ENCODE measurements at places on chromosomes 2 and 18.

- no peak for DNase-seq
Observed at GRCh38 chr18:62572456-62572855, 49.6 kb downstream of the ZCCHC2 start.

GRCh38 chr2:217942731-217943335 lies 60.0 kb downstream of the TNS1 start:
- no peak for DNase-seq

DNA sequence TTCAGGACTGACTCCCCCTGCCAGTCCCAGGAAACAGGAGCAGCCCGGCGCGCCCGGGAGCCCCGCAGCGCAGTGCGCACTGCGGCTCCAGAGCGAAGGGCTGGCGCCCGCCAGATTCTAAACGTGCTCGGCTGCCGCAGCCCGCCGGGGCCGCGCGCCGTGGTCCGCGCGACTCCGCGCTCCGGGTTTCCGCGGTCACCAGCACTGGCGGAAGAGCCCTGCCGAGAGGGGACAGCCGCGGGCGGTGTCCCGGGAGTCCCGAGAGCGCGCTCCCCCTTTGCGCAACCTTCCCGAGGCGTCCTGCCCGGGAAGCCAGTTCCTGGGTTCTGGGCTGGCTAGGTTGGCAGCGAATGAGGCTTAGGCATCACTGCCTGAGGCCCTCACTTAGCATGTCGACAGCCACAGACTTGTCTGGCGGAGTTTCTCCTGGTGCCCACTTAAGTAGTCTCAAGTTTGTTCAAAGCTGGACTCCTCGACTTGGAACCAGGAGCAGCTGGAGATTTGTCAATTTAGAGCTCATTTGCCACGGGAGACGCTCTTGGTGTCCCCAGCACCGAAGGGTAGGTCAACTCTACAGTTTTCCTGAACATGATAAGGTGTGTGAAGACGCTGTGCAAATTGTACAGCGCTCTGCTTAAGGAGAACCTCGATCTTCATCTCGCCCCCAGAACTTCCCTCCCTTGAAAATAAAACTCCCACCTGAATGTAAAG lies 1.5 kb upstream of the VSNL1 start:
- no peak for DNase-seq

- no peak for DNase-seq
Observed at GRCh38 chr2:60483401-60483800, 70.1 kb downstream of the BCL11A start.

DNA sequence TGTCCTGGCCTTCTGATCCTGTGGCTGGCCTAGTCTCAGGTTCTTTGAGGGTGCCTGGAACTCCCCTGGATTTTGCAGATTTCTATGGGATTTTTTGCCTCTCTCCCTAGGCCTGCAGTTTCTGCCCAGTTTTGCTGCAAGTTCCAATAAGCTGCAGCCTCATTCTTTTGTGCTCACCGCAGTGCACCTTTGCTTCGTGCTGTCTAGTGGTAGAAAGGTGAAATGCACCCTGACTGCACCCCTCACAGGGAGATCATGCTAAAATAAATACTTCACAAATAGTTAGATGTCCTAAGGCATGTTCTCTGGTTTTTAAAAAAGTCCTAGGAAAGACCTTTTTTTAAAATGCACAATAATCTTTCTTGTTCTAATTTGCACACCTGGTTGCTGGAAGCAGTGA lies 72.5 kb downstream of the GNAL start:
- DNase-seq = no peak

DNA sequence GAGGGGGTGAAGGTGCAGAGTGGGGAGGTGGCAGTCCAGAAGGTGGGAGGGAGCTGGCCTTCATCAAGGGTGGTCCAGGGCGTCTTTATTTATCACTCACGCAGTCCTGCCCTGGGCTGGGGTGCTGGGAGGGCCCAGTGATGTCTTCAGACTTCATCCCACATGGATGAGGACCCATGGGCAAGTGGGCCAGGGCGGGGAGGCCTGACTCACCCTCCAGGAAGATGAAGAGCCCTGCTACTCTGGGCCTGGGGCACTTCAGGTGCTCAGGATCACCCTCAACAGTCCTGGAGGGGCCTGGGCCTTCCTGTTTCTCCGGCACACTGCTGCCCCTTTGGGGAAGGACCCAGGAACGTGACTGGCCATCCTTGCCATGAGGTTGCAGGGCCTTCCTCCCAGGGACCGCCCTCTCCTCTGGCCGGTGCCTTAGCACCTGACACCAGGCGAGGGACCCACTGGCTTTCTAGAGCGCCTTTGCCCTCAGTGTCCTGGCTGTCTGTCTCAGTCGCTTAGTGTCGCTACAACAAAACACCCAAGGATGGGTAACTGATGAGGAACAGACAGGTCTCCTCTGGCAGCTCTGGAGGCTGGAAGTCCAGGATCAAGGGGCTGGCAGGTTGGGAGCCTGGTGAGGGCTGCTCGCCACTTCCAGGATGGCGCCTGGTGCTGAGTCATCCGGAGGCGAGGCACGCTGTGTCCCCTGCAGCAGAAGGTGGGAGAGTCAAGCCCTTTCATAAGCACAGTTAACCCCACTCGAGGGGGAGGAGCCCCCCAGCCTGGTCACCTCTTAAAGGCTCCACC lies 57.8 kb upstream of the HS6ST1 start:
- DNase-seq = no peak

DNA sequence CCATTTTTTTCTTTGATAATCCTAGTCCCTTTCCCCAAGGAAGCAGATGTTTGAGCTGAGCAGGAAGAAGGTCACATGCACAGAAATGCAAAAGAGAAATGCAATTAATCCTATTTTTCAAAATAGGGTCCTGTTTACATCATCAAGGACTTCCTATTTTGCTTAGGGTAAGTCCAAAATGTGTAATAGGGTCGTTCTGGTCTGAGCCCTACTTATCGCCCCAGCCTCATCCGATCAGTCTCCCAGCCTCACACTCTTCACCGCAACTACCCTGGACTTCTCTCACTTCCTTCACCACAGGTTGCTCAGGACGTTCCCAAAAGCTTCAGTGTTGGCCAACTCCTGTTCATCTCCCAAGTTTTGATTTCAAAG lies 32.8 kb downstream of the FOSL2 start:
- no peak for DNase-seq

DNA sequence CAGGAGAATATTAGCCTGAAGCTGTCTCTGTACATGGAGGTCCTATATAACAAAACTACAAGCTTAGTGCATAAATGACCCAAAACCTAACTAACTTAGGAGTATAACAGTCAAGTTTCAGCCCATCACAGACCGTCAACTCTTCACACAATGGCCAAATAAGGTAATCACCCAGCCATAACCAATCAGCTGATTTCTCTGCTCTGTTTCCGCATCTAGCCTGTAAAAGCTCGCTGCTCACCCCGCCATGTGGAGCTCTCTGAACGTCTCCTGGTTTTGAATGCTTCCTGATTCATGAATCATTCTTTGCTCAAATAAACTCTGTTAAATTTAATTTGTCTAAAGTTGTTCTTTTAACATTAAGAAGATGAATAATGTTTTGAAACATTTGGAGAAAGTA lies 593.6 kb downstream of the TMX3 start:
- DNase-seq = no peak

GRCh38 chr2:11303290-11304013 lies 41.0 kb downstream of the ROCK2 start:
- no peak for DNase-seq

DNA sequence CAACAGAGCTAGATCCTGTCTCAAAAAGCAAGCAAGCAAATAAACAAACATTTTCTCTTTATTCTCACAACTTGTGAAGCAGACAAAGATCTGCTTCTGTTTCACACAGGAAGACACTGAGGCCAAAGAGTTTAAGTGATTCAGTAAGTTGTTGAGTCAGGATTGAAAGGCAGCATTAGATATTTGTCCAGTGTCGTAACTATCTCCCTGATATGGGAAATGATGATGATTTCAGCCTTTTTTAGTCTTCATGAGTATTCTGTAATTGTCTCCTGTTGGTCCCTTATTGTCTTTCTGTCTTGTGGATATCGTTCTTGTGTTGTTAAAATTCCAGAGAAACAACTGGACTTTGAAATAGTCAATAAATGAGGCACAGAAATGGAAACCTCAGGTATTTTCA lies 59.6 kb downstream of the GATA6 start:
- no peak for DNase-seq

- DNase-seq = no peak
Observed at GRCh38 chr2:101329026-101329425, 20.5 kb upstream of the RNF149 start.

DNA sequence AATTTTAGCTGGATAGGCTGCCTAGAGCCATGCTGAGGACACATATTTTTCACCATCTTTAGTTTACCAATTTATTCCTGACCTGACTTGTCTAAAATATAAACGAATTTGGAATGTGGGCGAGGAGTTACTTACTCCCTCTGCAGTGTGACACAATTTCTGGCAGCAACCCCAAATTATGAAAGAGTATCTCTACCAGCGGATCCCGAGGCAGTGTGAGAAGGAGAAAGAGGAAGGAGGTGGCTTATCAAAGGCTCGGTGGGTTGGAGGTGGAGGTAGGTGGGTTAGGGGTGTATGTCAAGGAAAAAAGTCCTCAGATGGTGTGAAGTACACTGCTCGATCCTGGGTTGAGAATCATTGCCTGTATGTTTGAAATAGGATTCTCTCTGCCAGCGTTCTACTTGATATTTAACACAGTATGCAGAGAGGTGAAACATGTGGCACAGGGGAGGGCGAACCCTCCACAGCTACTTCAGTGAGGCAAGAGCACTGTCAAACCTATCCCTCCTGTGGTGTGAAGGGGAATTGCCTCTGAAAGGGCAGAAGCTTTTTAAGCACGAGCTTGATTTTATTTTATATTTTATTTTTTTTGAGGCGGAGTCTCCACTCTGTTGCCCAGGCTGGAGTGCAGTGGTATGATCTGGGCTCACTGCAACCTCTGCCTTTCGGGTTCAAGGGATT lies 76.0 kb downstream of the RFTN2 start:
- DNase-seq = no peak

DNA sequence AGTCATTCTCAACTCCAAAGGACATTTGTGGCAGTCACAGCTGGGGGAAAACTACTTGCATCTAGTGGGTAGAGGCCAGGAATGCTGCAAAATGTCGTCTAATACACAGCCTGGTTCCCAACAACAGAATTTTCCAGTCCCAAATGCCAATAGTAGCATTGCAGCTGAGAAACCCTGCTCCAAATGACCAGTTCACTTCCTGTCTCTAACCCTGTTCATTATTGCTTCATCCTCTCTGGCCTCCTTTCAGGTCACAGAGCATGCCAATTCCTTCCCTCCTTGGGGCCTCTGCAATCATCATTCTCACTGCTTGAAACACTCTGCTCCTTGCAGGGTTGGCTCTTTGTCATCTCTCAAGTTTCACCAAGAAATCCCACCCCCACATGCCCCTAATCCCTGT lies 139.1 kb downstream of the IRS1 start:
- no peak for DNase-seq

- DNase-seq = no peak
Observed at GRCh38 chr2:219430633-219431615, 3.7 kb upstream of the SPEG start.

DNA sequence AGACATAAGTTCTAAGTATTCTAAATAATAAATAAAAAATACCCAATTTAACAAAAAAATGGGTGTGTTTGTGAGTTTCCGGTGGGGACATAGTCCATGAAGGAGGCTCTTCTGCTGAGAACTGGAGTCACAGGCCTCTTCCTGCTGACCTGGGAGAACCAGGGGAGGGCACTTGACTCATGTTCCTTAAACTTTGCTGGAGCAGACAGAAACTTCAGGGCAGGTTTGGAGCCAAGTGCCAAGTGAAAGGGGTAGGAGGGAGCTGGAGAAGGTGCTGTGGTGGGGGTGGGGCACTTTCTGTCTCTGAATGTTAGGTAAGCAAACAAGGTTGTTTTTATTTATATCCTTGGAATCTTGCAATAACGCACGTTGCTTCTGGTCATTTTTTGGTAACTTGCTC lies 78.8 kb upstream of the TTN start:
- no peak for DNase-seq

- DNase-seq = no peak
Observed at GRCh38 chr2:154427453-154427852, 271.0 kb upstream of the KCNJ3 start.

DNA sequence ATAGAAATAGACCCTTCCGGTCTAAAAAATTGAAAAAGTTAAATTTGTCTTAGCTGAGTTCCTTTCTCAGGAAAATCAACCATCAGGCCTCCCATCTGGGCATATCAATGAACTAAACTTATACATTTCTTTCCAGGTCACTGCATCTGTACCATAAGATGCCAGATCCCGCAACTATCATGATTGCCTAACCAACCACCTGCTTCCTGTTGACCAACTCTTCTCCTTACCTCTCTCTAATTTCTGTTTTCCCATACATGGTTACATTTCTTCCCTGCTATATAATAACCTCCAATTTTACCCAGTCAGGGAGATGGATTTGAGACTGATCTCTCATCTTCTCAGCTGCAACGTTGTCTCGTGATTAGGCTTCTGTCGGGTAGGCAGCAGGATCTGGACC lies 228.7 kb downstream of the FSIP2 start:
- DNase-seq = no peak

GRCh38 chr2:106581755-106582147 lies 94.6 kb downstream of the CD8B2 start:
- no peak for DNase-seq

DNA sequence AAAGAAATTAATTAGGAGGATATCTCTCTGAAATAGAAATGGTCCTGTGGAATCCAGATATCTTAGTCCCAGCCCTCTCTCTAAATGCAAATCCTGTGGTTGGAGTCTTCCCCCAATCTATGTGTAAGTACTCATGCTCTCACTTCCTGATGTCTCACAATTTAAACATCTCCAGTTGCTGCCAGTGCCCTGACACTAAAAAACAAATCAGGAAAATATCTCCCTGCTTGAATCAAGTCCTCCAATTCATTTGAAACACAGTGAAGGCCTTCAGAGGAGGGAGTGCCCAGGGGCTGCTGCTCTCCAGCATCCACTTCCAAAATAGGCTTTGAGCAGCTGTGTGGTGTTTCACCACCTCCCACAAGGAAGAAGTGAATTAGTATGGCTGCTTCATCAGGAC lies 413.8 kb downstream of the RAD51AP2 start:
- no peak for DNase-seq

- DNase-seq = no peak
Observed at GRCh38 chr2:46248171-46248570, 49.0 kb upstream of the EPAS1 start.
